Amniotic epithelial cell (primary cell): ENCODE measurements at places on chromosomes 1 and 21.
A peak's percentile ranks its signal among the peaks of the same experiment; 100 is the strongest.

DNA sequence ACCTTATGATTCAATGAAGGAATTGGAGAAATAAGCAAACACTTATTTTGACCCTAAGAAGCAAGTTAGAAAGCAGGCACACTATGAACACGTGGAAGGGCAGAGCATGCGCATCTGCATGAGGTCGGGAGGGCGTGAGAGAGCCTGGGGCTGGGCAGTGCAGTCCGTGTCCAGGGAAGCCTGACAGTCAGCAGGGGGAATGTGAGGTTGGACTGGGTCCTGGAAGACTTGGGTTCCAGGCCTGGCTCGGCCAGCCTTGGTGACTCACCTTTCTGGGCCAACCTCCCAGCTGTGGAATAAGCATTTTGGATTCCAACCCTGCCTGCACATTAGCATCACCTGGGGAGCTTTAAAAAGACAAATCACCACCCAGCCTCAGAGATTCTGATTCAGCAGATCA is 26.6 kb upstream of the LMX1A start:
- DNase-seq = no peak

GRCh38 chr1:20589331-20590278 is 708 bp downstream of the CDA start:
- peak; percentile 84 for DNase-seq

DNA sequence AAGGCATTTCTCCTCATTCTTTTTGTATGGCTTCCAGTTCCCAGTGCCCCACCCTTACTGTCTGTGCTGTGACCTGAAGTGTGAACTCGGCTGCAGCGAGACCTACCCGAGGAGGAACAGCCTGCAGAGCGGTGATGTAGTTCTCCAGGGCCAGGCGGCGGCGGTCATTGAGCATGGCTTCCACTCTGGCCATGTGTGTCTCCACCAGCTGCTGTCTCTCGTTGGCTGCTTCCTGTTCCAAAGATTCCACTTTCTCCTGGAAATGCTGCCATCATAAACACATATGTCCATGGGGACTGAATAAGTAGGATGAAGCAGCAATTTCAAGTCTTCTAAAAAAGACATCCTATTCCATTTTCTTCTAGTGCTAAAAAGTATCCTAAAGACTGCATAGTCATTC is 195.6 kb downstream of the APP start:
- no peak for DNase-seq

GRCh38 chr1:110443451-110443850 is 7.5 kb upstream of the PROK1 start:
- peak; percentile 95 for DNase-seq

GRCh38 chr1:203522237-203522636 is 28.3 kb downstream of the OPTC start:
- DNase-seq = no peak

DNA sequence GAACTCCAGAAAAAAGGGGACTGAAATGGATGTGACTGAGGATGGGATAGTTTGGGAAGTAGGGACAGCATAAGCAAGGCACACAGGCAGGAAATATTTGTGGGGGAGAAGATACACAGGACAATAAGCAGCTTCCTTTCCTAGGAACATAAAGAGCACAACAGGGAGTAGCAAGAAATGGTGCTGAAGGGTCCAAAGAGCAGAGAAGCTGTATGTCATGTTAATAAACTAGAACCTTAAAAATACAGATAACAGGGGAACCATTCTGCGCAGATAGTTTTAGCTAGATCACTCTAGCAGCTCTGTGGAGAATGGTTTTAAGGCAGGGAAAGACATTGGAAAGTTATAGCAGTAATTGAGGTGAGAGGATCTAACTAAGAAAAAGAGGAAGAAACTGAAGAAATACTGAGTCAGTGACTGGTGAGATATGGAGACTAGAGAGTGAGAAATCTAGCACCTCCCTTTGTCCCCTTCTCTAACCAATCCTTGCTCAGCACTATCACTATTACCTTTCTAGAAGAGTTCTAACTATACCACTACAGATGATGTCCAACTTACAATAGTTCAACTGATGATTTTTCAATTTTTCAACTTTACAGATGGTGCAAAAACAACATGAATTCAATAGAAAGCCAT is 95.0 kb downstream of the CDC42BPA start:
- no peak for DNase-seq

DNA sequence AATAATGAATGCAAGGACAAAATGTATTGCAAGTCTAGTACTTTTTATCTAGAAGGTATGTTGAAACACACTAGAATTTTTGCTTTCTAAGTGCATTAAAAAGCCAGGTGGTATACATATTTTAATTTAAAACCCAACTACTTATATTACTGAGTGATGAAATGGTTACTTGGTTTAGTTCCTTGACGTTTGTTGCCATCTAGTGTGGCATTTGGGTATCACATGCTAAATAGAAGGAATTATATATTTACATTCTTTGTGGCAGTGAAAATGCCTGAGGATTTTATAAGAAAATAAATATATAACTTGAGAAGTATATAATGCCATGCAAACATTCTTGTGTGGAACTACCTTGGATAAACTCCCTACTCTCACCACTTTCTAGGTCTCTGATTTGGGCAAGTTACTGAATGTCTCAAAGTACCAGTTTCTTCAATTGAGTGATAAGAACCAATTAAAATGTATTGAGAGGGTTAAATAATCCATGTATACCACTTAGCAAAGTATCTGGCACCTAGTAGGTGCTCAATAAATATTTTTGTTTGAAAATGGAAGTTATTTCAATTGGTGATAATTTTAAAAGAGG is 69.6 kb downstream of the SDCCAG8 start:
- DNase-seq = peak; percentile 61

GRCh38 chr1:204157962-204158361 is 6.1 kb upstream of the ETNK2 start:
- DNase-seq = no peak

DNA sequence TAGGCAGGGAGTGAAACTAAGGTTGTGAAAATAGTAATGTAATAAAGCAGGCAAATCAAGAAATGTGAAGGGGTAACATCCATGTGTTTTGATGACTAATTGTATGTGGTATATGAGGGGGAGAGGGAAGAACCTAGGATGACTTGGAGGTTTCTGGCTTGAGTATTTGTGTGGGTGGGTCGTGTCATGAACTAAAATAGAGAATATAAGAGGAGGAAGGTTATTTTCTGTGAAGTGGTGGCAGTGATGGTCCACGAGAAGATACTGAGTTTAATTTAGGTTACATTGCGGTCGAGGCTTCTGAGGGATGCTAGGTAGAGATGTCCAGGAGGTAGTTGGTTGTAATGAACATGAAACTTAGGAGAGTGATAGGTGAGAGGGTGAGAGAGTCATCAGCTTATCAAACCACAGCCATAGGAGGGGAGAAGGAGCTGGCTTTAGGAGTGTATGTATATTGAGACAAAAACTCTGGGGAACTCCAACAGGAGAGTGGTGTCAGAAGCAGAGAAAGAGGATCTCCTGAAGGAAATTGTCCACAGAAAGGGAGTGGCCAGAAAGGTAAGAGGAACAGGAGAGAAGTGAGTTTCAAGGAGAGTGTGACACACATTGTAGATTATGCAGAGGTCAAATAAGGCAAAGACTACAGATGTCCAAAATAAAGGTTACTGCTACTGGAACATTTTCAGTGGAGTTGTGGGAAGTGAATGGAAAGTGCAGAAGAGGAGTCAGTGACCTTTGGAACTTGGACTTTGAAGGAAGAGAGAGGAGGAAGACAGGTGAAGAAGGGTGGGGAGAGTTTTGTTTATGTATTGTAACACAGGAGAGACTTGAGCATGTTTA is 89.0 kb upstream of the MACF1 start:
- DNase-seq = peak; percentile 91

GRCh38 chr21:28781602-28782276 is 210.9 kb downstream of the LTN1 start:
- DNase-seq = peak; percentile 33

GRCh38 chr1:156766298-156767100 is 836 bp upstream of the PRCC start:
- no peak for DNase-seq

GRCh38 chr21:20822666-20823065 is 175.5 kb upstream of the NCAM2 start:
- peak; percentile 64 for DNase-seq

DNA sequence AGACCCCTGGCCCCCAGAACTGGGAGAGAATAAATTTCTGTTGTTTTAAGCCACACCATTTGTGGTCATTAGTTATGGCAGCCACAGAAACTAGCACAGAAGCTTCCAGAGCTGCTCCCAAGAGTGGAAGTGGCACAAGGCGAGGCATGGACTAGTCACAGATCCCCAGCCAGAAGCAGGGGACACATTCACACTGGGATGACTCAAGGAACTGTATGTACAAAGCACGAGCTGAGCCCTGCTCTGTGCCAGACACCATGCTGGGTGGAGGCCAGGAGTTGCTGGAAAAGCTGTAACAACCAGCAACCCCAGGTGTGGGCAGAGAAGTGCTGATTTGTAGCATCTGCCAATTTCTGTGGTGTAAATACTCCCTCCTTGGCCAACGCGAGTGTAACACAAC is 55.6 kb downstream of the TCP10L start:
- DNase-seq = no peak

DNA sequence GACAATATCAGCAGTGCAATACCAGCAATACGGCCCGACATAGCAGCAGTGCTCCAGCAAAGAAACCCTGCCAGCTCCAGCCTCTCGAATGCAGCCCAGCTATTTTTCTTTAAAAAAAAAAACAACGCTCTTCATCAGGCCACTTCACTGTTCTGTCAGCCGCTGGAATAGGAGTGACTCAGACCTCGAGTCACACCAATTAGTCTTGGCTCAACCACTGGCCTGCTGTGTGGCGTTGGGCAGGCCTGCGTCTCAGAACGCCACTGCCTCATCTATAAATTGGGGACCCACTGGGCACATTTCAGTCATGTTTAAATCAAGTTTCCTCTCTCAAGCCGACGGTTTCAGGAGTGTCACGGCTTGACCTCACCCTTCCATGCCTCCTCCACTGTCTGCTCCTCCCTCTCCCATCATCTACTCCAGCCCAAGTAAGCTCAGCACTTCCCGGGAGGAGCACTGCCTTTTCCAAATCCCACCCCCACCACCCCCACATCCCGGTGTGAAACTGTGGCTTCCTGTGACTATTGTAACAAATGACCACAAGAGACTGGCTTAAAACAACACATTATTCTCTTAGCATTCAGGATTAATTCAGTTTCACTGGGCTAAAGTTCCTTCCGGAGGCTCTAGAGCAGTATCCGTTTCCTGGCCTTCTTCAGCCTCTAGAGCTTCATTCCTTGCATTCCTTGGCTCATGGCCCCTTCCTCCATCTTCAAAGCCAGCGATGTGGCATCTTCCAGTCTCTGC is 71.9 kb upstream of the EFHD2 start:
- DNase-seq = peak; percentile 63

GRCh38 chr1:224617410-224618355 is 1.6 kb downstream of the CNIH3 start:
- DNase-seq = no peak

DNA sequence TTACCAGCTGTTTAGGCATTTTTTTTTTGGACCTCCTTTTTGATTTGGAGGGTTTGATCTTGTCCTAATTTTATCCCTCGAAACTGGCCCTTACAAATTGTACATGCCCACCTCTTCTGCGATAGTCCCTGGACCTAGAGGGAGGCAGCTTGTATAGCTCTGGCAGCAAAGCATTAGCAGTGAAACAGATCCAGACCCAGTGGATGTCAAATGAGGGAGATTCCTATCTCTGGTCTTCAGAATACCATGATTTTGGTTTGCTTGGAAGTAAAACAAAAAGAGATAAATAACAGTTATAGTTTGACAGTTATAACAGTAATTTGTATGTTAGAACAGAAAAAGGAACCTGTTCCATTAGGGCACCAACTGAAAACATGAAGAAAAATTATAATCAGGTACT is 123.6 kb downstream of the MIS18A start:
- no peak for DNase-seq

GRCh38 chr1:54345116-54345515 is 61.1 kb downstream of the SSBP3 start:
- no peak for DNase-seq

GRCh38 chr1:160647329-160647720 is 481 bp upstream of the SLAMF1 start:
- no peak for DNase-seq

- DNase-seq = peak; percentile 5
These were observed 173.2 kb downstream of the COP1 start for GRCh38 chr1:176033881-176034280.

DNA sequence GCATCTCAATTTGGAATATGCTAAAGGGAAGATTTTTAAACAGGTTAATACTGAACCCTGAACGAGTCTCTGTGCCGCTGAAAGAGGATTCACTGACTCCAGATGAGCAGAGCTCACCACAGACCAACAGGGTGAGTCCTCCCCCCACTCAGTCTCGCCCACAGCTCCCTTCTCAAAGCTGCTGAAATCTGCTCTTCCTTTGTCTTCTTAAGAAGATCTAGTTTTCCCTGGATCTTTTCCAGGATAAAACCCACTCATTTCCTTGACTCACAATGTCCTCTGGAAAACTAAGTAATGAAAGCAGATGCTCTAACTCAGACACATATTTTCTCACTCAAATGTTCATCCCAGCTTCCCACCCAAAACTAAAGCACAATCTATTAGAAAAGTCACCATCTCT is 447.0 kb upstream of the PKN2 start:
- no peak for DNase-seq

DNA sequence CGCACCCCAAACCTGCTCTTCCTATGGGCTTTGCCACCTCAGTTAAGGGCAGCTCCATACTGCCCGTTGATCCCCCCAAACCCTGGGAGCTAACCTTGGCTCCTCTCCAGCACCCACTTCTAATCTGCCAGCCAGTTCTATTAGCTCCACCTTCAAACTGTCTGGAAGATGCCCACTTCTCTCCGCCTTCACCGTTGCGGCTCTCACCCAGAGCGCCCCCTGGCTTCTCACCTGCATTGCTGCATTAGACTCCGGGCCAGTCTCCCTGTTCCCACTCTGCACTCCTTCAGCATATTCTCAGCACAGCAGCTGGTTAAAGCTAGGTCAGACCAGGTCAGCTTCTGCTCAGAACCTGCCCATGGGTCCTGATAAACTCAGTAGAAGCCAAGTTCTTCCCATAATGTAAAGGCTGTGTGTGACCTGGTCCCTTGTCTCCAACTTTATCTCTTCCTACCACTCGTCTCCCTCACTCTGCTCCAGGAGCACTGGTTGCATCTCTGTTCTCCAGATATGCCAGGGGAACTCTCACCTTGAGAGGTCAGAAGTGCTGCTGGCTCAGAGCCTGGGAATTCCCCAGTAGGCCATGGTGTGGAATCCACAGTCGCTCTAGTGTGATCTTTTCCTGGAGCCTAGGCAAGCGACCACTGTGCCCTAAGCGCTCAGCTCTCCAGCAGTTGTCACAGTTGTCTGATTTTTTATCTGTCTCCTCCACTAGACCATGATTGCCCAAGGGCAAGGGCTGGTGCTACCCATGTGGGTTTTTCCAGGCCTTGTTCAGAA is 150.3 kb downstream of the HMGB4 start:
- DNase-seq = no peak

DNA sequence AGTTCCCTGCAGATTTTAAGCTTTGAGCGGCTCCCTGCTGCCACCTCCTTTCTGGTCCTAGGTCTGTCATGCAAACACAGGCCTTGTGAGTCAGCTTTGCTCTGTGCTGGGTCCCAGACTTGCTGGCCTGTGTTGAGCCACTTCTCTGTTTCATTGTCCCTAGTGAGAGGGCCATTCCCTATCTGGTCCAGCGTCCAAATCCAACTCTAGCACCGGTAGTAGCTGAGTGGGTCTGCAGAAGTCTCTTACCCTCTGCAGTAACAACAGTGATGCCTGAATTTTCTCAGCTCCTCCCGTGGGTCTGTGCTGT is 5.8 kb downstream of the TTC22 start:
- no peak for DNase-seq

- no peak for DNase-seq
These were observed 49.4 kb downstream of the NENF start for GRCh38 chr1:212482006-212482636.

GRCh38 chr1:172347416-172347815 is 73.1 kb upstream of the C1orf105 start:
- DNase-seq = no peak

GRCh38 chr1:183262628-183263200 is 76.7 kb downstream of the LAMC2 start:
- DNase-seq = no peak
